ENCODE measurements at places on chromosomes 11 and 22.

- DNase-seq, result peak; percentile 27
These were observed 21.7 kb downstream of the TMPRSS13 start for GRCh38 chr11:117907276-117908108.

- DNase-seq, result no peak
These were observed 17.6 kb upstream of the SEPTIN5 start for GRCh38 chr22:19696504-19697276.

DNA sequence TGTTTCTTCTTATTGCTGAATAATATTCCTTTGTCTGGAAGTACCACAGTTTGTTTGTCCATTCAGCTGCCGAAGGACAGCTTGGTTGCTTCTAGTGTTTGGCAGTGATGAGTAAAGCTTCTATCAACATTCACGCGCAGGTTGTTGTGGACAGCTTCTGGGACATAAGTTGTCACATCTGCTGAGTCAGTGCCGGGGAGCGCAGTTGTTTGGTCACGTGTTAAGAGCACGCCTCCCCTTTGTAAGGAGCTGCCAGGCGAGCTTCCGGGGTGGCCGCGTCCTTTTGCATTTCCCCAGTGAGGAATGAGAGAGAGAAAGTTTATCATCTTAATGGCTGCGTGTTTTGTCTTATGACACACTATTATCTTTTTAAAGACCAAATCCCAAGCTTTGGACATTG is 30.3 kb downstream of the SAMM50 start:
- no peak for DNase-seq

DNA sequence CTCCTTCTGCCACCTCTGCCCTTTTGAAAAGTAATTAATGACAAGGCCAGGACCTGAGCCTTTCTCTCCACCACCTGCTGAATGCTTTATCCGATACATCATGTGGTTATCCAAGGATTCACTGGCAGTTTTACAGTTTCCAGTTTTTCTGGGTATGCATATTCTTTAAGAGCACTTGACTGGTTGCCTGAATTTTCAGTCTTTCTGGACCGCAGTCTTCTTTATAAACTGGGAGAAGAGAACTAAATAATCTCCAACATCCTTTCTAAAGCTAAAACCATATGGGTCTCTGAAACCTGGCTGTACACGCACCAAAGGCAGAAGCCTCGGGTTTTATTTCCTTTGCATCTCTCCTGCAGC is 65.1 kb downstream of the BTG4 start:
- DNase-seq, result no peak

- DNase-seq, result no peak
These were observed 50.0 kb downstream of the TTC28 start for GRCh38 chr22:28629420-28630176.

GRCh38 chr11:78742430-78742829 is 167.8 kb upstream of the NARS2 start:
- DNase-seq, result no peak

GRCh38 chr11:75328426-75329277 is 22.8 kb downstream of the ARRB1 start:
- DNase-seq, result no peak
